ENCODE measurements at places on chromosomes 6 and 20. TPM values are rescaled to one million over a fixed set of nuclear protein-coding genes. Genes with fewer than 3 reads are reported as not detected.

MYB gene
- 1.7 TPM for total RNA-seq

PRPF6 gene
- total RNA-seq = 78.5 TPM

GRCh38 chr20:62702895-62703852 is 5.5 kb upstream of the NTSR1 start:
- peak; percentile 61 for DNase-seq

GRCh38 chr6:144585217-144585814 is 300.2 kb downstream of the UTRN start:
- DNase-seq = no peak

- DNase-seq = peak; percentile 45
Measured at GRCh38 chr6:73774311-73774774, 78.3 kb downstream of the CD109 start.

DNA sequence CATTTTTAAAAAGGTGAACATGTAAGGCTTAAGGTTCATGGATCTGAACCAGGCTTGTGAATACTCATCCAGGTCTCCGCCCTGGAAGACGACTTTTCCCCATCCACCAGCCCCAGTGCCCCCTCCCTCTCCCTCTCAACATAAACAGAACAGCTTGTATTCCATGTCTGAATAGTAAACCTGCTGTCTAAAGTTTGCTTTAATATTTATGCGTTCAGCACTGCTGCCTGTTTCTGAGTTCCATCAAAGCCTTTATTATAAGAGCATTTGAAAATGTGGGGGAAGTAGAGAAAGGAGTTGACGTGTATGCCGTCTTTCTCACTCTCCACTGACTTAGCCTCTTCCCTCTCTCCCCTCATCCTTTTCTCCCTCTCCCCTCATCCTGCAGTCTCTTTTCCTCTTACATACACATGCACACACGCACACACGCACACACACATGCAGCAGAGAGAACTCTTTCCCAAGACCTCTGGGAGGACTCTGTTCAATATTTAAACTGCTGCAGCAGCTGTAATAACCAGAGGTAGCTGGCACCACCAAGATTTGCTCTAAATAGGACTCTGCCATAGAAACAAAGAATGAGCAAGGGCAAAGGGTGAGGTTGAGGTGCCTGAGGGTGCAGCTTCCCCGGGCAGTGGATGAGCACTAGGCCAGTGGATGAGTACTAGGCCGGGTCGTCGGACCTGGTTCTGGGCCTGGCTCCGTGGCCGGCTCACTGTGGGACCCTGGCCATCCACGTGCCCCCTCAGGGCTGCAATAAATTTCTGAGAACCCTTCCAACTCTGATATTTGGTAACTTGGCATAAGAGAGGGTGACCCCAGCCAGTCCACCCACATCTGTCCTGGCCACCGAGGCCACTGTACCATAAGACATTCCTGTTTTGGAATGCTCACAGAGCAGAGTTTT is 35.4 kb upstream of the VSTM2L start:
- no peak for DNase-seq

GRCh38 chr6:153942361-153942760 is 96.7 kb upstream of the OPRM1 start:
- DNase-seq = no peak

- DNase-seq = no peak
Measured at GRCh38 chr20:13755809-13756208, 28.9 kb downstream of the ESF1 start.

DNA sequence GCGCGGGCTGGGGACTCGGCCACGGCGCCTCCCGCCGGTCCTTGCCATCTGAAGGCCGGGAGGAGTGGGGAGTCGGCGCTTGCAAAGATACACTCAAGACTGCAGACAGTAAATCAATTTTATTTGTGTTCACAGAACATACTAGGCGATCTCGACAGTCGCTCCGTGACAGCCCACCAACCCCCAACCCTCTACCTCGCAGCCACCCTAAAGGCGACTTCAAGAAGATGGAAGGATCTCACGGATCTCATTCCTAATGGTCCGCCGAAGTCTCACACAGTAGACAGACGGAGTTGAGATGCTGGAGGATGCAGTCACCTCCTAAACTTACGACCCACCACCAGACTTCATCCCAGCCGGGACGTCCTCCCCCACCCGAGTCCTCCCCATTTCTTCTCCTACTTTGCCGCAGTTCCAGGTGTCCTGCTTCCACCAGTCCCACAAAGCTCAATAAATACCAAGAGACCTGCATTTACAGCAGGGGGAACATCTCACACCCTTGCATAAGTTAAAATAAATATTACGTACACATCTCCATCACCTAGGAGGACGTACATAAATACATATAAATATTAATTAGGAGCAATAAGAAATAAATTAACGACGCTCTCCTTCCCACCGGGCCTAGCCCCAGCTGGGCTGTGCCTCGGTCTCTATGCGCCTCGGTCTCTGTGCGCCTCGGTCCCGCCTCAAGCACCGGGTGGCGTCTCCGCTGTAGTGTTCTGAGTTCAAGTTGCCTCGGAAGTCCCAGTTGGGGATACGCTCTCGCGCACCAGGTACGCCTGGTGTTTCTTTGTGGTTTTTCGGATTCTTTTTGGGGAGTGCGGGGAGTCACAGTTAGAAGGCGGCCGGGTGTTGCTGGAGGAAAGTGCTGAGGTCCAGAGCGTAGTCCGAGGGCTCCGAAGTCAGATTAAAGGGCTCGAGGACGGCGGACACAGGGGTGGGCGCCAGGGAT is 889 bp upstream of the FLOT1 start:
- DNase-seq = no peak

DNA sequence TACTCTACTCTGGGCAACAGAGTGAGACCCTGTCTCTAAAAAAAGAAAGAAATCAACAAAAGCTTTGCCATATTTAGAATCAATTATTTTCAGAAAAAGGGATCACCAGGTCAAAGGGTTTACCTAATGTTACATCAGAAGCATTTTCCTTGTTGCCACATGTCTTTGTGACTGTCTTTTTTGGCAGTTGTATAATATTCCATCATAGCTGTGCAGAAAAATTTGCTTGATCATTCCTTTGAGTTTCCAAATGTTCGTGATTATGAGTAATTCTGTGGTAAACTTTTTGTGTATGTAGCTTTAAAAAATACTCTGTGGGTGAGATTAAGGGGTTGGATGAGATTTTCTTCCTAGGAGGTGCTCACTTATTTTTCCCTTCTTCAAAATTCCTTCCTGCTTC is 26.4 kb downstream of the PNPLA1 start:
- DNase-seq = no peak

DNA sequence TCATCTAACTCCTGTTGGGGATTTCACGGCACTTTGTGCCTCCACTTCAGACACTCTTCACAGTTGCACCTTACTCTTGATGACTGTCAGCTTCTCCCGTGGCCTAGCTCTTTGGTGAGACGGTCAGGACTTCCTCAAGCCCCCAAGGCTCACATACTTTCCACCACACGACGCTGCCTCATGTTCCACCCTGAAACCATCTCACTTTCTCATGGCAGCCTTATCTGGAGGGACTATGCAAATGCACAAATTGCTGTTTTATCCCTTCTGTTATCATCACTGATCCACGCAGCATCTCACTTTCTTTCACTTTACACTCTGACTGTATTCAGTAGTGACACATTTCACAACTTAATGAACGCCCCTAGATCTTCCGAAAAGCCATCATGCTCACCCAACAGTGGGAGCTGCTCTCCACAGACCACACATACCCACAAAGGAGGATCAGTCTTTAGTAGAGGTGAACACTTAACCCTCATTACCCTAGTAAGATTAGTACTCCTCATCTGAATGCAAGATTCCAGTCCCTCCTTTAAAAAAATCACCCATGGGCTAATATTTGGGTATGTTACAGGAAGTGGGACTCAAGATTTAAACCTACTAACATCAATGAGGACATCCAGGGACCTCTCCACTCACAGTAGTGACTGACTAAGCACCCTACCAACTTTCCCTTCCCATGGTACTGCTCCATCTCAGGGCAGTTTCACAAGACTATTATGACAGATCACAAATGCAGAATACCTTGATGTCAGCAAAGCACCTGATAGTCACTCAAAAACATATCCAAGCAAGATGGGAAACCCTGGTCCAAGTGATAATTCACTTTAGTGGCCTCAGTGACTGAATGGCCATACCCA is 35.4 kb downstream of the FYN start:
- DNase-seq = no peak

PLEKHG1 gene
- 52.9 TPM for total RNA-seq

- peak; percentile 34 for DNase-seq
Measured at GRCh38 chr6:17493286-17493685, 99.9 kb downstream of the CAP2 start.

FOXA2 gene
- total RNA-seq = 0.04 TPM

DNA sequence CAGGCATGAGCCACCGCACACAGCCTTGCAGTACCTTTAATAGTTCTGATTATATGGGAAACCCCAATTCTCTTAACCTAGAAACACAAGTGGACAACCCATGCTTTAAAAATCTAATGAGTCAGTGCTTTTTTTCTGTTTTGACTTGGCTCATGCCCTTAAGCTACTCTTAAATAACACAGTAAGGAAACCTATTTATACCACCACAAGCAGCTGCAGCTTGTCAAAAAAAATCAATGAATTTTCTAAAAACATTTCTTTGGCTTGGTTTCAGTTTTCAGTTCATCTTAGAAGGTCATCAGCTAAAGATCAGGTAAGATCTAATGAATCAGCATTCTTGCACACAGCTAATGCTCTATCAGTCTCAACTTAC is 124.1 kb upstream of the DST start:
- no peak for DNase-seq

- no peak for DNase-seq
Measured at GRCh38 chr6:85824329-85824728, 181.6 kb upstream of the SYNCRIP start.

PTCRA gene
- total RNA-seq = not detected

GRCh38 chr6:159594750-159595117 is 98.3 kb downstream of the SOD2 start:
- no peak for DNase-seq

- no peak for DNase-seq
Measured at GRCh38 chr6:43887906-43888683, 118.1 kb downstream of the VEGFA start.

MAP3K5 gene
- total RNA-seq = 5.7 TPM

B3GAT2 gene
- total RNA-seq = not detected

TNFRSF21 gene
- total RNA-seq = 61.2 TPM

ACTR5 gene
- 10.3 TPM for total RNA-seq
